HT-29 (cell line): ENCODE measurements at places on chromosomes 4 and X. TPM values are rescaled to one million over a fixed set of nuclear protein-coding genes. Genes with fewer than 3 reads are reported as not detected.

GRCh38 chr4:15031993-15032675, 29.9 kb downstream of the CPEB2 start:
- no peak for DNase-seq

Gene ANK2
- 0.03 and 0.08 TPM in 2 replicates for total RNA-seq

- no peak for DNase-seq
Measured at GRCh38 chrX:40385256-40385655, 195.5 kb upstream of the ATP6AP2 start.

GRCh38 chr4:10151182-10151581, 34.6 kb upstream of the WDR1 start:
- no peak for DNase-seq

Gene CCNA2
- 90.9 and 94.6 TPM in 2 replicates for total RNA-seq

DNA sequence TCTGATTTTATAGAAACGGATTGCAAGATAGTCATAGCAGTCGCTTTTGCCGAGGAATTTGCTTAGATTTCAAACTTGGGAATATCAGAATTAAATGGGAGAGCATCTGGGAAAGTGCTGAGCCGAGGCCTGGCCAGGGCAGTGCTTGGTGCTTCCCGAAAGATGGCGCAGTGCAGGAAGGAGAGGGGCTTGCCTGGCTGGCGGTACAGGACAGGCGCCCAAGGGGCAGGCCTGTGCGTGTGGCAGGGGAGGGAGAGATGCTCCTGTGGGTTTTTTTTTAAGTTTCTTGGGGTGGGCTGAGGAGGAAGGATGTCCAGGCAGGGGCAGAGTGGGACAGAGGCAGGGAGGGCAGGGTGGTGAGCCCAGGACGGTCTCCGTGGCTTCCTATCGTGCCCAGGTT, 241.1 kb downstream of the AFAP1 start:
- no peak for DNase-seq

GRCh38 chr4:78162821-78163220, 105.7 kb downstream of the FRAS1 start:
- no peak for DNase-seq

GRCh38 chr4:84529169-84529751, 30.2 kb upstream of the NKX6-1 start:
- DNase-seq: peak; percentile 55

- no peak for DNase-seq
Measured at GRCh38 chr4:85029453-85029852, 63.0 kb upstream of the WDFY3 start.
